ENCODE measurements at places on chromosomes 1 and 21.

DNA sequence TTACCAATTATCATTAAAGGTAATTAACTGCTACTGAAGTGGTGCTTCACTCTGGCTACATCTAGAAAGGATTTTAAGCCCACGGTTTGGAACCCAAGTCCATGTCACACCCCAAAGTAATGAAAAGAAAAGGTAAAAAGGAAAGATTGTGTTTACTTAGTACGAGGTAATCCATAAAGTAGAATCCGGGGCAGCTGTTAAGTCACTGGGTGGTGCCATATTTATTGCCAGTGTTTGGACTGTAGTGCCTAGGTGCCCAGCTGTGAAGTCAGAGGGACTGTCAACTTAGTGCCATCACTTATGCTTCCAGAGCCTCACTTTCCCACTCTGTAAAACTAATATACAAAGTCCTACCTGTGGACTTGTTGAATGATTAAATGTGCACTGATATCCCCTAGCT, 52.2 kb upstream of the GRHL3 start:
- DNase-seq, result no peak

DNA sequence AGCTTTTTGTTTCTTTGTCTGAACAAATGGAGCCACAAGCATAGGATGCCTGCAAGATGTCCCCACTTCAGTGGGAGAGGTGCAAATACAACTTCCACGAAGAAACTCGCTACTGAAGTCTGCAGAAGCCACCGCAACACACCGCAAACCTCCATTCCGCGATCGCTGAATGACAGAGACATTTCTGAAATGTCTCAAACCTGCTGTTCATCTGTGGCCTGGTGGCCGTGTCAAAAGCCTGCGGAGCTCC, 1.0 kb downstream of the TP53BP2 start:
- no peak for DNase-seq

DNA sequence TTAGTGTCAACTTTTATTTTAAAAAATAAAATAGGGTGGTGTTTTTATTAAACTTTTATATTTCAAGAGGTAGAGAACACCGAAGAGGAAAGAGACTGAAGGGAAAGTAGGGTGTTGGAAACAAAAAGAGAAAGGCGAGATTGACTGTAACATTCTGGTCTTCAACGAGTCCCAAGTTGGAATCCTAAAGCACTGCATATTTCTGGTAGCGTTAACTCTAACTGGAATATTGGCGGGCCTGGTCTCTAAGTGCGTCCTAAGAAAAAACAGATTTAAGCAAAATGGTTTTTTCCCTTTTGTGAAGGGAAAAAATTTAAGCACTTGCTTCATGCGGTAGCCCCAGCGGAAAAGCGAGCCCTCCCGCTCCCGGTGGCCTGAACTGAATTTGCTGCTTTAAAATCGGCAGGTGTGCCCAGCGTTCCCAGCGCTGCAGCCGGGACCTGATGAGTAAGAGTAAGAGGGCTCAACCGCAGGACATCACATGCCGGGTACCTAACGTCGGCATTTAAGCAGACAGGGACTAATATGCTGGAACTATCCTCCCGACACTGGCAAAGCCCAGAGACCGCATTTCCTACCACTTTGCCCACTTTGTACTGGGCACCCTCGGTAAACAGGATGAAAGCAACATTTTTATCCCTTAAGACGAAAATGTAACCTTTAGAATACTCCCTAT, 30.5 kb upstream of the NFIA start:
- peak; percentile 59 for DNase-seq

DNA sequence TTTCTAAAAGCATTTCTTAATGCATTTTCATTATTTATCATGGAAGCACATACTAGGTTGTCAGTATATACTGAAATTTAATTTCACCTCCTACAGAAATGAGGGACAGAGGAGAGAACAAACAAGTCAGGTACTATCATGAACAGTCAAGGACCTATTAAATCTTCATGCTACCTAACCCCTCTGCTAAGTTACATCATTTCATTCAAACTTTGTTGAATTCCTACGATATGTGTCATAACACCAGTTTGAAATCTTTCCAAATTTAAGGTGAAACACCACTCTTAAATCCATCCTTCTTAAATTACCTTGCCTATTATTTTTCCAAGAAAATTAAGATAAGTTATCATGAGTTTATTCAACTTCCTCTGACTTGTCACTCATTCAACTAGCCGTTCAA, 78.9 kb downstream of the DENND1B start:
- DNase-seq, result no peak

DNA sequence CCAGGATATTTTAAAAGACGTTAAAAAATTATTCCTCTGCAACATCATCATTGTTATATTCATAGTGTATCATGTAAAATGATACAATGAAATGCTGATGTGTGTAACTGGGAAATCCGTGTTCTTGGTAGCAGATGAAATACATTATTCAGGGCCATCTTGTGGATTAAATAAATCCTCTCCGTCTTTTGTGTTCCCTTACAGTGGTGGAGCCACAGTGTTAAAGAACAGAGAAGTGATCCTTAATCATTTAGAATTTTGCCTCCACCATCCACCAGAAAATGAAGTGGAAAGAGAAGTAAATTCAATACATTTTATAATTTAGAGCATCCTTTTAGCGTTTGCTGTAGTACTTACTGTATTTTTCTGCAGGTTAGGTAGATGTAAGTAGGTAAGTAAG, 1.3 kb downstream of the DYRK3 start:
- no peak for DNase-seq

DNA sequence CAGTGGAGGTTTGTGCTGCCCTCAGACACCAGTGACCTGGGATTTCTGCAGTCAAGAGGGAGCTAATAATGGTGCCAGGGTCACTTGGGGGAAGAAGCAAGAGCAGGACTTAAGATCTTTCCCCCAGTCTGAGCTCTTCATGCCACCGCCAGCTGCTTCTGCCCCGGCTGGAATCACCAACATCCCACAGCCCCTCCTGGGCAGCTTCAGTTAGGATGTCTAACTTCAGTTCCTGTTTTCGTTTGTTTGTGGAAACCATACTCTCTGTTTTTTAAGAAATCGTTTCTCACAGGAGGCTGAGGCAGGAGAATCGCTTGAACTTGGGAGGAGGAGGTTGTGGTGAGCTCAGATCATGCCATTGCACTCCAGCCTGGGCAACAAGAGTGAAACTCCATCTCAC, 25.6 kb upstream of the PRDM2 start:
- no peak for DNase-seq

- no peak for DNase-seq
Measured at GRCh38 chr1:232555494-232556210, 74.3 kb downstream of the SIPA1L2 start.

DNA sequence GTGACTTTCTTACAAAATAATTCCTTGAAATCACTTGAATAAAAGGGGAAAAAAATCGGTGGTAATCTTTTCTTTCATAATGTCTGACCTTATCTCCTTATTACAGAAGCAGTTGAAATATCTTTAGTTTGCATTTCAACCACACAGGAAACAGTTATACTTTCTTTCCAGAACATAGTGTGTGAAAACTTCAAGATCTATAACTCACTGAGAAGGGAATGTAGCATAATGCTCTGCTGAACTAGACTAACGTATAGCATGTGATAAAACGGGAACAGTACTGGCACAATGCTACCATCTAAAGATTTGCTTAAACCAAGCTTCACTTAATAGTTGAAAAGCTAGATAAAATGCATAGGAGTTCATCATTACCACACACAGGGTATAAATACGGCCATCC, 45.0 kb downstream of the VAV3 start:
- no peak for DNase-seq

- DNase-seq, result no peak
Measured at GRCh38 chr1:226827458-226827857, 43.0 kb upstream of the PSEN2 start.

DNA sequence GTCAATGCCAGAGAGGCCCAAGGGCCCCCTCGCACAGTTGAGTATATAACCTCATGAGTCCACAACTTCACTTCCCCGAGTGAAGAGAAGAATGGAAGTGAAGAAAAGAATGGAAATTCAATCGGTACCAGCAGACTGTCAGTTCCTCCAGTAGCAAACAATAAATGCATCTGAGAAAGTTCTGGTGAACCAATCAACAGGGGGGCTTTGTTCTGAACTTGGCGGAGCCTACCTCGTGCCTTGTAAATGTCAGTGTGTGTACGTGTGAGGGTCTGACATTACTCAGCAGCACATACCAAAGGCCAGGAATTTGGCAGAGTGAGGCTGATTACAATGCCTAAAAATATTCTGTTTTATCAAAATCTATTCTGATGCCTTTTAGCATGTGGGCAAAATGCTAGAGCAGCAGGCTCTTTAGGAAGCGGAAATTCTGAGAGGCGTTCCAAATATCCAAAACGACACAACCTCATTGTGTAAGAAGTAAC, 238.5 kb downstream of the LTN1 start:
- no peak for DNase-seq

GRCh38 chr21:45741691-45742090, 98.2 kb downstream of the PCBP3 start:
- no peak for DNase-seq

- no peak for DNase-seq
Measured at GRCh38 chr21:36377391-36377842, 7.8 kb upstream of the CHAF1B start.

DNA sequence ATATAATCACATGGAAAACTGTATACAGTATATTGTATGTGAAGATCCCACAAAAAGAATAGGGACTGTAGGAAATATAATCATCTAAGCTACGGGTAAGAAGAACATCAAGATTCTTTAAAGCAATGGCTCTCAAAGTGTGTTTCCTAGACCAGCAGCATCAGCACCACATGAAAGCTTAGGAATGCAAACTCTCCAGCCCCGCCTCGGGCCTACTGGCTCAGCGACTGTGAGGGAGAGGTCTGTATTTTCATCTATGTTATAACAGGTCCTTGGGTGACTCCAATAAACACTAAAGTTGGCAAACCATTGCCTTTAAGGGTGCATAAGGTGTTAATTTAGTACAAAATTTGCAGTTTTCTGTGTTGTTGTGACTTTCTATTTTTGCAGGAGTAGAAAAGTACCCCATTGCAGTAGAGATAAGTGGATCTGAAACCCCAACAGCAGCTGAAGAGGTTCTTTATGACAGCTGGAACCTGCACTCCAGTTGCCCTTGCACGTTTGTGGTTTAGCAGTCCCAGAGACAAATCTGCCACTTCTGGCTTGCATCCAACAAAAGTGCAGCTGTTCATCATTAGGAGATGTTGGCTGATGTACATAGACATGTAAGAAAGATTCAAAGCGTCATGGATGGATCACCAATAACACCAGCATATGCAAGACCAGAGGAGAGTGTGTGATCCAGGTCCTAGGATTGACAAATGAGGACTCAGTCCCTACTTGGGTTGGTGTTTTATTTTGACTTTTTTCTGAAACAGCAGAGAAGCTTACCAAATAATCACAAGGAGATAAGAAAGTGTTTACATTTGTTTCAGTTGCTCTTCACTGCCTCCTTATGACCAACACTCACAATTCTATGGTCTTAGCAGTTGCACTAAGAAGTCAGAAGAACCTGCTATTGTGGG, 15.9 kb upstream of the IFNAR1 start:
- no peak for DNase-seq

DNA sequence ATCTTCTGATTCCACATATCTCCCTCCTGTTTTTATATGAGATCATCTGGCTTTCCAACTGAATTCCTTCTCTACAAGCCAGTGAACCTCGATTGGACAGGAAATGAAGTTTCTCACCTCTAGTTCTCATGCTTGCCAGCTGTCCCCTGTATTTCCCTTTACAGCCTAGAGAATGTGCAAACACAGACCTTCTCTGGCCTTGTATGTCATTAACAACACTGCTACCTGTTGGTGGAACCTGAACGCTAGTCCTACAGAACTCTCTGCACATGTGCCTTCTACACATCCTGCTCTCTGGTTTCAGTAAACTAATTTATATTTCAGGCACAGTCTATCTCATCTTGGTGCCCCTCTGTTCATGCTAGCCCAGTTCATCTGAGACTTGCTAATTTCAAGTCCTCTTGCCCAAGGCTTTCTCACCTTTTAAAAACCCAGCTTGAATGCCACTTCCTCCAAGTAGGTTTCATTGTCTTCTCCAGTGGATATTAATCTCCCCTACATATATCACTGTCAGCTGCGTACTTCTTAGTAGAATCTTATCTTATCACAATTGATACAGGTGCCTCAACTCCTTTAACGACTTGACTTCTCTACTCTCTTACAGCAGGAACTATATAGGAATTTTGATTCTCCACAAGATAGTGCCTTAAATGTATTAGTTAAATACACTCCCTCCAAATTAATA, 549.9 kb downstream of the PLPP3 start:
- no peak for DNase-seq

GRCh38 chr21:31347435-31348032, 3.5 kb upstream of the TIAM1 start:
- no peak for DNase-seq

DNA sequence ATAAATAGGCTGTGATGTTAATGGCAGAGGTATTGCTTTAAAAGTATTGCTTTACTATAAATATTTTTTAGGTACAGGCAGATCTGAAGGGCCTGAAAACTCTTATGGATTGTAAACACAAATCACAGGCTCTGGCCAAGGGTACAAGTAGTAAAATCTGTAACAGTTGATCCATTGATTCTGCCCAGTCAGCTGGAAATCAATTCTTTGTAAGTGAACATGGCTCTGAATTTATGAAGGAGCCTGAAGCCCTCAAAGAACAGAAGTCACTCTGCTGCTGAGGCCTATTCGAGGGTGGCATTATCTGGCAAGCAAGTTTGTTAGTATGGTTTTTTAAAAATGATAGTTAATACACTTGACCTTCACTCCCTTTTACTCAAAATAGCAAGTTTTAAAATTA, 834.0 kb upstream of the TMPRSS15 start:
- DNase-seq, result no peak

DNA sequence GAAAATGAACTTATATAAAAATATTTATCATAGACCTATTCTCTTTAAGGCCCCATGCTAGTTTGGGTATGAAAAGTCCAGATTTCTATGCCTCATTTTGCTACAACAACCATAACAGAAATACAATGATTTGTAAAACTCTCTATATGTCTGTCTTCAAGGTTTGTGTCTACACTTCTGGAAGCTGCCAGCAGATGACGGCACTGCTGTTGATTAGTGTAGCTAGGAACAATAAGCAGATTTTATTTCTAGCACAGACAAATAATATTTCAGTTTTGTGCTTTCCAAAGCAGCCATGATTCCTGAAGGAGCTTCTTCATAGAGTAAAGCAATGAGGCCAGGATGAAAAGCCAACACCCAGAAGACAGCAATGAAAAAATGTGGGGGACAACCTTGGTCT, 779.6 kb upstream of the ADGRL2 start:
- no peak for DNase-seq

DNA sequence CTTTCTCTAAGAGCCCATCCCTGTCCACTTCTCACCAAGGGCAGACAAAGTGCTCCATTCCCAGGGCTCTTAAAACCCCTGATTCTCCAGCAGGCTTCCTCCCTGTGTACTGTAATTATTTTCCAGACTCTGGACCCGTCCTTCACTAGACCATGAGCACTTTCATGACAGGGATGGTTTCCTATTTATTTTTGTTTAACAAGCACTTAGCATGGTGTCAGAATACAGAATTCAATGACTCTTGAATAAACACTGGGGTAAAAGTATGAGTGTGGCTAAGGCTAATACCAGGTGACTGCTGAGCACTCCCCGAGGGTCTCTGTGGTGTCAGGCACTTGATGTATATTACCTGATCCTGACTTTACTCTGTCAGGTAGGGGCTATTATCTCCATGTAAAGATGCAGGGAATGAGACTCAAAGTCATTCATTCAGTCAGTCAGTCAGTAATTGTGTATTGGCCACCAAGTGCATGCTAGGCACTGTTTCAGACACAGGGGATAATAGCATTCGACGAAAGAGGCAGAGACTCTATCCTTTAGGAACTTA, 47.2 kb downstream of the C1orf21 start:
- DNase-seq, result no peak

Data from right kidney (tissue), 9 donors.